ENCODE measurements at places on chromosomes 3 and 15.

- peak; percentile 67 for DNase-seq
Measured at GRCh38 chr3:11236588-11237461, 35.4 kb upstream of the ATG7 start.

DNA sequence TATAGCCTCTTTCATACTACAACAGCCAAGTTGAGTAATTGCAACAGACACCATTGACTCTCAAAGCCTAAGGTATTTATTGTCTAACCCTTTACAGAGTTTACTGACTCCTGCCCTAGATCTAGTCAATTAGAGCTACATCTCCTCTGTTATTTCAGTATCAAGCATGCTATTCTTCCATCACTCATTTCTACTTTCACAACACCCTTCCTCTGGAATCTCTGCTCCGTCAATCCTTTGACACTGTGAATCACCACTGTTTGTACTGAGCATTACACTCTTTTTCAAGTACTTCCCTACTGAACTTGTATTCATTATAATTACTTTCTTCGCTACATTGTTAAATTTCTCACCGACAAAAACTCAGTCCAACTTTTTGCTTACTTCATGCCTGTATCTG lies 121.8 kb downstream of the ZNF609 start:
- DNase-seq: no peak

DNA sequence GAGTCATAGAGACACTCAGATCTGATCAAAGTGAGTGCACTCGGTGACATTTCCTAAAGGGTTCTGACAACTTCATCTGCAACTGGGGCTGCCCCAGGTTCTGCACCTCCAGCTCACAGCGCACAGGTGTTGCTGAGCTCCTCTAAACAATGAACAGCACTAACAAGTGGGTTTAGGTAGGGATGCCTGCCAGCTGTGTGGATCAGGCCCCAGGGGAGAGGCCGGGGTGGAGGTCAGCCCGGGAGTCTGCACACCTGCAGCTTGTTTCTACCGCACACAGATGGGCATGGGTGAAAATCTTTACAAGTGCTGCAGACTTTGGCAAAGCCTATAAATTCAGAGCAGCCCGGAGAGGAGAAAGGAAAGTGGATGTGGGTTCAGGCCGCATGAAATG lies 355 bp downstream of the FBXW12 start:
- no peak for DNase-seq

DNA sequence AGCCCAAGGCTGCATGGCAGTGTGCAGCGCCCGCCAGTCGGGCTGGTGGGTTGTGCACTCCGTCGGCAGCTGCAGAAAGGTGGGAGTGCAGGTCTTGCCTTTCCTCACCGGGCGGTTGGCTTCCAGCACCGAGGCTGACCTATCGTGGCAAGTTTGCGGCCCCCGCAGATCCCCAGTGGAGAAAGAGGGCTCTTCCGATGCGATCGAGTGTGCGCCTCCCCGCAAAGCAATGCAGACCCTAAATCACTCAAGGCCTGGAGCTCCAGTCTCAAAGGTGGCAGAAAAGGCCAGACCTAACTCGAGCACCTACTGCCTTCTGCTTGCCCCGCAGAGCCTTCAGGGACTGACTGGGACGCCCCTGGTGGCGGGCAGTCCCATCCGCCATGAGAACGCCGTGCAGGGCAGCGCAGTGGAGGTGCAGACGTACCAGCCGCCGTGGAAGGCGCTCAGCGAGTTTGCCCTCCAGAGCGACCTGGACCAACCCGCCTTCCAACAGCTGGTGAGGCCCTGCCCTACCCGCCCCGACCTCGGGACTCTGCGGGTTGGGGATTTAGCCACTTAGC lies 4.3 kb downstream of the ISL2 start:
- DNase-seq: no peak

GRCh38 chr3:95586754-95587153 lies 1227.6 kb upstream of the EPHA6 start:
- no peak for DNase-seq

DNA sequence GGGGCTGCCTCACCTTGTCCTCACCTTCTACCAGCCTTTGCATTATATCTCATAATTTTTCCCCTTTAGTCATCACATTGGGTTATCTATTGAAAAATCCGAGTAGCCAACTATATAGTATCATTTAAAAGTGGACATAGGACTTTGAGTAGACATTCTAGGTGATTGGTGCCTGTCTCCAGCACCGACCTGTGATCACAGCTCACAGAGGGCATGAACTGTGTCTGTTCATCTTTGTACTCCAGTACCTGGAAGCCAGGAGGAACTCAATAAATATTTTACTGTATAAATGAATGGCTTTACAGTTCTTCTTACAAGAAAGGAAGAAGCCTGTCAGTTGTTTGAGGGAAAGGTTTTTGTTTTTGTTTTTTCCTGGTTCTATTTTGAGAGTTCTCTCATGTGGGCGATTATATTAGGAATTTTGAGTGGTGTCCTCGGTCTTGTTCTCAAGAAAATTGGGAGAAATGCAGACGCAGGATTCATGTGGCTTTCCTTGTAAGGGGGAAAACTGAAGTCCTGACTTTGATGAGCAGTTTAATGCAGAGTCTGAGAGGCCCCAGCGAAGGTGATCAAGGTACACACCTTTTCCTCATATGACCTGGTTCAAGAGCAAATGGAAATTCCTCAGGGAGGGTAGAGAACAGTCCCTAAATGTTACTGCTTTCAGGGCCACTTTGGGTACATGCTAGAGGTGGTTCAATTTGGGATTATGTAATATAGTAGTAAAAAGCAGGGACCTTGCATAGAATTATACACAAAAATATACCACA lies 46.1 kb downstream of the CMTM8 start:
- no peak for DNase-seq

GRCh38 chr3:7270731-7271130 lies 409.8 kb downstream of the GRM7 start:
- no peak for DNase-seq

DNA sequence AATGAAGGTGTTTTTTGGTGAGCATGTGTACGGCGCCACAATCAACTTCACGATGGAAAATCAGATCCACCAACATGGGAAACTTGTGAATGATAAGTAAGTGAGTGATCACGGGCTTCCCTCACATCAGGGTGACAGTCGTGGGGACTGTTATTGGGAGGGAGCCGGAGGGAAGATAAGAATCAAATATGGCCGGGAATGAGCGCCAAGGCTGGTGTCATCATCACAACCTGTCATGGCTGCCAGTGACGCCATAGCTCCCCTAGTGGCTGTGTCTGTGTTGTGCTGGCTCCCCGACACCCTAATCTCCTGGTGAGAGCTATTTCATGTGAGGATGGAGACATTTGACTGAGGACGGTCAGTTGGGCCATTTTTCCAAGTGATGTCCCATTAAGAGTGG lies 168.5 kb downstream of the SV2B start:
- no peak for DNase-seq

DNA sequence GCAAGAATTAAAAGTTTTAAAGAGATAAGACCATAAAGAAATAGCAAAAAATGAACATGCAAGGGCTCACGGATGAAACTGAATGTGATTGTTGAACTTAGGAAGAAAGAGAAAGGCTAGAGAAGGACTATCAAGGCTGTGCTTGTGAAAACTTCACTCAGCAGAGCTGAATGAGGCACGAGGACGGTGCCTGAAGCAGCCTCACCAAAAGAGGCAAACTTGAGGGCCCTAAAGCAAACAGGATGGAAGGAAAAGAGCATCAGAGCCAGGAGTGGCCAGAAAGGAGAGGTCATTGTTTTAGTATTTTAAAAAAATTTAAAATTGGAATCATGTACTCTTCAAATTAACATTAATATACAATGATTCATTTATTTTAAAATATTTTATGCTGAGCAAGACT lies 191.2 kb upstream of the SOX14 start:
- DNase-seq: no peak
